ENCODE measurements at places on chromosomes 5 and 9.

- peak; percentile 8 for DNase-seq
These were observed 35.4 kb upstream of the TMC1 start for GRCh38 chr9:72485821-72486593.

- DNase-seq: peak; percentile 26
These were observed 16.2 kb downstream of the GPR21 start for GRCh38 chr9:123049589-123050222.

DNA sequence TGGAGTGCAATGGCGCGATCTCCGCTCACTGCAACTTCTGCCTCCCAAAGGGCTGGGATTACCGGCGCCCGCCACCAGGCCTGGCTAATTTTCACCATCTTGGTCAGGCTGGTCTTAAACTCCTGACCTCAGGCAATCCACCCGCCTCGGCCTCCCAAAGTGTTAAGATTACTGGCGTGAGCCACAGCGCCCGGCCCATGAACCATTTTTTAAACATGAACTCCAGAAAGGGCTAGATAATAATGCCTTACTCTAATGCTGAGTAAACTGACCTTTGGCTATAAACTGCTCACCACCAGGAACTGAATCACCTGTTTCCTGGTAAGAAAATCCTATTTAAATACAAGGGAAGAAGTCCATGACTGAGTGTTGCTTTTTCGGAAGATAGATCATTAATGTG, 23.2 kb upstream of the DAB2 start:
- DNase-seq: no peak

- no peak for DNase-seq
These were observed 230.9 kb downstream of the NTRK2 start for GRCh38 chr9:84900421-84900820.

DNA sequence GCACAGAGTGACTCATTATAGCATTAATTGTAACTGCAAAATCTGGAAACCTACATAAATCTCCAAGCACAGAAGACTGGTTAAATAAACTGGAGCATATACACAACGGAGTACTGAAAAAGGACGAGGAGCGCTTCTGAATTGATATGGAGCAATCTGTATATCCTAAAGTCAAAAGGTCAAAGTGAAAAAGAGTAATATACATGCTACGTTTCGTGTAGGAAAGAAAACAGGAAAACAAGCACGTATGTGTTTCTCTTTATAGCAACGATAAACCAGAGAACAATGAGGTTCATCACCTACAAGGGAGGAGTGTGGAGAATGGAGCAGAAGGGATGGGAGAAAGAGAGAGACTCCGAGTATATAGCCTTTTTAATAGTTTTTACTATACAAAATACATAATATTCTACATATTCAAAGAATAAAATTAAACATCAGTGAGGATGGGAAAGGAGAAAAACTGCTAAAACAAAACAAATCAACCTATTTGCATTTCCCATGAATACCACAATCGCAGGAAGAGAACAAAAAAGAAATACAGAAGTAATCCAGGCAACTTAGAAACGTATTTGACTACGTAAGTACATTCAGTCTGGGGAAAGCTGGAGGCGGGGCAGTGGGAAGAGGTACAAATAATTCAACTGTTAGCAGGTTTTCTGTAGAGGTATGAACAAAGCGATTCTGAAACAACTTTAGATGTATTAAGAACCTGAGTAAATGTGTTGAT, 7.8 kb downstream of the ZFP62 start:
- DNase-seq: no peak

GRCh38 chr5:171261361-171261760, 47.7 kb upstream of the TLX3 start:
- no peak for DNase-seq

DNA sequence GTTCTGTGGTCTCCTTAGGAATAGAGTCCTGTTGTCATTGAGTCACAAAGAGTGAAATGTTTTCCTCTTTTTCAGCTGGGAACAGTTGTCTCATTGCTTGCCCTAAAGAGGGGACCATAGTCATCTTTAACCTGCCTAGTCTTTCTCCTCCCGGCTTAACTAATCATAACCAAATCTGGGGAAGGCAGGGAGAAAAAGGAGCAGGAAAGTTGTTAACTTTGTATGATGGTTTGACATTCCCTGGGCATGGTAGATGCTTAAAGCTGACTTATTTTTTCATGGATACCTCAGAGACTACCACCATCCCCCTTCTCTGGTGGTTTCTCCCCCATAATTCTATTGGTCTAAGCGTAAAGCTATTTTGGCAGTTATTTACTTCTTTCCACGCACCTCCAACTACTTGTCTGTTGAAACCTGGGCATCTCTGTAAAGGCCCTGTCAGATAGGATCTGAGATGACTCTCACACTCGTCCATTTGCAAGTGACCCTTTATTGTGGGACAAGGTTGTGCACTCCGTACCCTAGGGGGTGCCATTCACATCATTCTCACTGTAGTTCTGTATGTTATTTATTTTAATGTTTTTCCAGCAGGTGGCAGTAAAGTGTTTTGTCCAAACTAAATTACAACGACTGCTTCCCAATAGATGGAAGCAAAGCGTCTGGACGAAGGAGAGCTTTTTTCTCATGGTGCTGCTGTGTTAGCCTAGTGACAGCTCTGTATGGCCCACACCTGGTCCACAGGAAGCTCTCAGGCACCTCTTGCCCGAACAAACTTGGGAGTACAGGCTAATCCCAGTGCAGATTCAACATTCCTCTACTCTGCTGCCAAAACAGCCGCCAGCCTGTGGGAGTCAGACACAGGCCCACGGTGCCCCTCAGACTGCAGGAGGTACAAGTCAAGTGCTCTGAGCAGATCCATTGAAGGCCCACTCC, 3.0 kb upstream of the FAM13B start:
- DNase-seq: peak; percentile 83

DNA sequence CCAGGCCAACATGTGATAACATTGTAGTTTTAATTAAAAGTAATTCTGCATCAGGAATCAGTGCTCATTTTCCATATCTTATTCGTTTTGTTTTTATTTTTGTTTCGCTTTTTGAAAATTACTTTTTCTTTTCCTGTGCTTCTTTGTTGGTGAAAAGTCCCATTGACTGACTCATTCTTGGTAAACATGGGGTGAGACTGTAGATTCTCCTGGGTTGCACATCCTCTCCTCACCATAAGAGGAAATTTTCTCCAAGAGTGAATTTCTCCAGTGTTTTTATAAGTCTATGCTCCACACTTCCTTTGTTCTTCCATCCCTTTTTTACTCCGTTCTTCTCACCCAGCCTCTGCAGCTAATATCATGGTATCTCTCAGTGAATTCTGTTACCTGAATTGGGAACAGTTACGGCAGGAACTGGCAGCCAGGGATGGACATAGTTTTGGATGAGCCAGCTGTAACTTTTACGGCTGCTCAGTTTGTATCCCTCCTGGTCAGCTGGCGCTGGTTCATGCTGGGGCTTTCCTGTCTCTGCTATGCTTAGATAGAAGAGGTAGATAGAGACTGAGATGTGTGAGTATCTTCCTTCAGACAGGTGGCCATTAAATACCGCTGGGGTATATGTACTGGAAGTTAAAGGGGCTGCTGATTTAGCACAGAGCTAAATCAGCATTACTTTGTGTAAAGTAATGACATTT, 80.0 kb downstream of the MAN2A1 start:
- no peak for DNase-seq

DNA sequence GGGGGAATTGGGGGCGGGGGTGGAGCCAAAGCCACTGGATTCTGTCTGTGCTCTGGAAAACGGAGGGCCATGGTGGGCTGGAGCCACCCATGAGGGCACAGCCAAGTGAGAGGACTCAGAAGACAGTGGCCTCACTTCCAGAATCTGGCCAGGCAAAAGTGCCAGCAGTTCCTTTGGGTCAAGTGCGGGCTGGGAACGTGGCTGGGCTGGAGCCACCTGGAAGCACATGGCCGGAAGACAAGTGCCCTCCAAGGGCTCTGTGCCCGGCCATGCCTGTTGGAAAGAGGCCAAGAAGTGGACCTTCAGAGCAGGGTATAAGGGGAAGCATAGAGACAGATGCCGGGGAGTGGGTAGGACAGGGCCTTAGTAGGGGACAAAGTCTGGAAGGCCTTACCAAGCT, 11.7 kb upstream of the SH3PXD2B start:
- DNase-seq: no peak

DNA sequence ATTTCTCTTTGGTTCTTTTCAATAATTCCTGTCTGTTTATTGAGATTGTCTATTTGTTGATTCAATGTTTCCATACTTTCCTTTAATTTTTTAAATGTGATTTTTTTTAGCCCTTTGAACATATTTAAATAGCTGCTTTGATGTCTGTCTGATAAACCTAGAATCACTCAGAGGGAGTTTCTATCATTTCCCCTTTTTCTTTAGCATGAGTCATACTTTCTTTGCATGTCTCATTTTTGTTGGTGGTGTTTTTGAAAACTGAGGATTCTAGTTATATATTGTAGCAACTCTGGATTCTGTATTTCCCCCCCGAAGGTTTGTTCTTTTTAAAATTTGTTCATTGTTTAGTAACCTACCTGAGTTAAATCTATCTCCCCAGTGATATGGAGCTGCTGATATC, 24.2 kb upstream of the ZNF618 start:
- no peak for DNase-seq

- DNase-seq: peak; percentile 77
These were observed 417.0 kb downstream of the ARHGEF28 start for GRCh38 chr5:74042959-74043358.

- no peak for DNase-seq
These were observed 3.2 kb upstream of the TMEM268 start for GRCh38 chr9:114607671-114608524.

- DNase-seq: no peak
These were observed 145.5 kb downstream of the PAX5 start for GRCh38 chr9:36888551-36888950.

- no peak for DNase-seq
These were observed 249.6 kb downstream of the IRX1 start for GRCh38 chr5:3845230-3845629.

DNA sequence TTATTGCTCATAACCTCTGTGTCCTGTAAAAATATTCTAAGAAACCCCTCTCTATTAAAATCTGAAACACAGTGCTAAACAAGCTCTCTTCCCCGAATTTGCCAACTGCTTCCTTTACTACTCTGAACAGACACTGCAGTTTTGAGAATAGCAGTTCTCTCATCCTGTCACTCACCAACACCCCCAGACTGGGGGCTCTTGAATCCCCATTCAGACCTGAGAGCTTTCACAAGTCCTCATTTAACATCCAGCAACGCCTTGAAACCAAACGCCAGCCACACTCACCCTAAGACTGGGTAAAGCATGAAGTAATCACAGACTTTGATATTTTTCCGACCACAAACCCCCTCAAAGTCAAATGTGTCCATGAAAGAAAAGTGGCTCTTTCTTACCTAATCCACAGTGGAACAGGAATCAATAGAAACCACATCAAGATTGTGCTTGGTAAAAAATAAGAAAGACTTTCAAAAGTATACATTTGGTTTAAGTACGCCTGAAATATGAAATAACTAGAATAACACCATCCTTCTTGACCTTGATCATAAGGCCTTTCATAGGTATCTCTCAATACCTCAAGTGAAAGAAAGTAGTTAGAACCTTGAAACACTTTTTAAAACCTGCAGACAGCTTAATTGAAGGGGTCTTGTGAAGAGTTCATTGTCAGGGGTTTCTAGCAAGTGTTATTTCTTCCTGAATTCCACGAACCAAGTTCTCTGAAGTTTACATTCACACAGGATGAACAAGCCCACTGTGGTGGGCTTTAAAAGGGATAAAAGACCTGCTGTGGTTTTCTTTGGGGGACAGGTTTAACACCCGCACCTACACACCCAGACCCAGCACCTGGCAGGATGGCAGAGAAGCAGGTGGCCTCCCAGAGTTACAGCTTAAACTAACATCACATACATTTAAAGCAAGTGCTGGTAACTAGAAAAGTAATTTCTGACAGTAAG, 412.6 kb downstream of the MLLT3 start:
- no peak for DNase-seq

DNA sequence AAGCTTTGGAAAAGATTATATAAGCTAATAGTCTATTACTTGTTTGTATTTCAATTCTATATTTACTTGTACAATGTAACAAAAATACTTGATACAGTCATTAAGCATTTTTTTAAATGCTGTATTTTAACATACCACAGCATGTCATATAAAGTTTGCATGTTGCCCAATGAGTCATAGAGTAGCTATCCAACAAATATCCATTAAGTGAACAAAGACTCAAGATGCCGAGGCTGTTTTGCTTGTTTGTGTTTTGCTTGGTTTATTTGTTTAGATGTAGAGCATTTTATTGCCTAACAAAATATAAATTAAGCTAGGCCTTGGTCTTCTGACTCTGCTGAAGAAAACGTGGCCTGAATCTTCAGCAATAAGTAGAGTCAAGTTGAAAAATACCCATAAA, 1584.3 kb upstream of the NUDT12 start:
- DNase-seq: no peak

DNA sequence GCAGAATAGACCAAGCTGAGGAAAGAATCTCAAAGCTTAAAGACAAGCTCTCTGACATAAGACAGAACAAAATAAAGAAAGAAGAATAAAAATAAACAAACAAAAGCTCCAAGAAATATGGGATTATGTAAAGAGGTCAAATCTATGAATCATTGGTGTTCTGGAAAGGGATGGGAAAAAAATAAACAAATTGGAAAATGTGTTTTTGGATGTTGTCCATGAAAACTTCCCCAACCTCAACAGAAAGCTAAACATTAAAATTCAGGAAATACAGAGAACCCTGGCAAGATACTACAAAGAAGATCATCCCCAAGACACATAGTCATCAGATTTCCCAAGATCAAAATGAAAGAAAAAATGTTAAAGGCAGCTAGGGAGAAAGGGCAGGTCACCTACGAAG, 662.0 kb upstream of the CDH18 start:
- DNase-seq: no peak

DNA sequence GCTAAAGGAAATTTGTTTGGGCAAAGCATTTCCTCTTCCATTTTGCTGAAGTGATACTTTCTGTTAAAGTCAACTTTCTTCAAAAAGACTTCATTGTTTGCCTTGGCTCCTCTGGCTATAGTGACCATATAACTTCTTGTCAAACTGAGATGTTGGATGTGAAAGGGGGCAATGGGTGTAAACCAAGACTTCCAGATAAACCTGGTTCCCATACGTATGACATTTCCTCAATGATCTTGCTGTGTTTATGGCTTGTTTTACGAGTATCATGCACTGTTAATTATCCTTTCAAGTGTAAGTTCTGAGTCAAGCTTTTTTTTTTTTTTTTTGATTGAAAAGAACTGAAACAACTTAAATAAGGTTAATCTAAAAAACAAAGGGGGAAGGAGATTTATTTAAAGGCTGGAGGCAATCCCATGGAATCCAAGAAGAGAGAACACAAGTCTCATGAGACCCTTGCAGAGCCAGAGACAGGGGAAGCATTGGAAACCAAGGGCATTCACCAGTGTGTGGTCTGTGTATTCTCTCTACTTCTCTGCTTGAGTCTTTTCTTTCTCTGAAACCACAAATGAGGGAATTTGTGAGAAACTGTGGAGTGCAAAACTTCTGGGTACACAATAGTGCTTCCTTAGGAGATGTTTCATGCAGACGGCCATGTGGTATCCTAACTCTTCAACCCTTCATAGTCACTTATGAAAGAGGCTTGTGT, 335.3 kb downstream of the RAB3C start:
- DNase-seq: no peak
